SJSA1 (cell line): ENCODE measurements at places on chromosomes 7 and 10. TPM values are rescaled to one million over a fixed set of nuclear protein-coding genes. Genes with fewer than 3 reads are reported as not detected.

PNLIP gene
- total RNA-seq: not detected in 2 replicates

GRCh38 chr10:7797582-7797981, 9.6 kb downstream of the ATP5F1C start:
- peak; percentile 75 for DNase-seq
- peak overlapping the region; percentile 57 for H3K27ac ChIP-seq
- no peak overlapping the region for H3K4me3 ChIP-seq

GRCh38 chr7:882336-883035, 6.1 kb downstream of the GET4 start:
- DNase-seq: no peak
- H3K4me3 ChIP-seq: no peak overlapping the region
- H3K27ac ChIP-seq: no peak overlapping the region
- H3K27me3 ChIP-seq: no peaks in the 10 kb centered on the region

GRCh38 chr7:140752533-140752932, 56.0 kb downstream of the NDUFB2 start:
- peaks cover 7% of the 10 kb centered on the region; the same call in 1 of the 2 replicates for H3K36me3 ChIP-seq
- no peak overlapping the region for H3K4me3 ChIP-seq
- H3K27me3 ChIP-seq: no peaks in the 10 kb centered on the region
- no peaks in the 10 kb centered on the region for H3K4me1 ChIP-seq

CABCOCO1 gene
- total RNA-seq: 2.2 TPM in 1 of 2 replicates, not detected in the other

LRGUK gene
- total RNA-seq: 0.05 TPM in 1 of 2 replicates, not detected in the other

- DNase-seq: peak; percentile 78
- H3K36me3 ChIP-seq: no peaks in the 10 kb centered on the region; the same call in 1 of the 2 replicates
- H3K27me3 ChIP-seq: no peaks in the 10 kb centered on the region
- H3K4me1 ChIP-seq: peaks cover 13% of the 10 kb centered on the region
- no peak overlapping the region for H3K27ac ChIP-seq
- H3K4me3 ChIP-seq: no peak overlapping the region
These were observed 6.9 kb upstream of the SH2B2 start for GRCh38 chr7:102279537-102280400.

RASA4 gene
- 15.4 and 19.4 TPM in 2 replicates for total RNA-seq

- no peak for DNase-seq
- no peaks in the 10 kb centered on the region for H3K27me3 ChIP-seq
- H3K36me3 ChIP-seq: peaks cover 18% of the 10 kb centered on the region
- no peak overlapping the region for H3K27ac ChIP-seq
- no peak overlapping the region for H3K4me3 ChIP-seq
These were observed 105.1 kb downstream of the PIP4K2A start for GRCh38 chr10:22609251-22609650.

C10orf95 gene
- not detected in 2 replicates for total RNA-seq

NAT16 gene
- total RNA-seq: not detected in 2 replicates

- no peak for DNase-seq
- no peak overlapping the region for H3K27ac ChIP-seq
- no peaks in the 10 kb centered on the region for H3K4me1 ChIP-seq
- H3K4me3 ChIP-seq: no peak overlapping the region
These were observed 14.4 kb upstream of the STARD3NL start for GRCh38 chr7:38163671-38164070.

- DNase-seq: no peak
- H3K27ac ChIP-seq: no peak overlapping the region
- no peaks in the 10 kb centered on the region for H3K36me3 ChIP-seq
These were observed 45.5 kb downstream of the SLIT1 start for GRCh38 chr10:97140049-97140846.

GRCh38 chr10:600234-600633, 89.2 kb downstream of the DIP2C start:
- H3K4me1 ChIP-seq: peaks cover 72% of the 10 kb centered on the region
- H3K27me3 ChIP-seq: no peaks in the 10 kb centered on the region
- no peak for DNase-seq

DNA sequence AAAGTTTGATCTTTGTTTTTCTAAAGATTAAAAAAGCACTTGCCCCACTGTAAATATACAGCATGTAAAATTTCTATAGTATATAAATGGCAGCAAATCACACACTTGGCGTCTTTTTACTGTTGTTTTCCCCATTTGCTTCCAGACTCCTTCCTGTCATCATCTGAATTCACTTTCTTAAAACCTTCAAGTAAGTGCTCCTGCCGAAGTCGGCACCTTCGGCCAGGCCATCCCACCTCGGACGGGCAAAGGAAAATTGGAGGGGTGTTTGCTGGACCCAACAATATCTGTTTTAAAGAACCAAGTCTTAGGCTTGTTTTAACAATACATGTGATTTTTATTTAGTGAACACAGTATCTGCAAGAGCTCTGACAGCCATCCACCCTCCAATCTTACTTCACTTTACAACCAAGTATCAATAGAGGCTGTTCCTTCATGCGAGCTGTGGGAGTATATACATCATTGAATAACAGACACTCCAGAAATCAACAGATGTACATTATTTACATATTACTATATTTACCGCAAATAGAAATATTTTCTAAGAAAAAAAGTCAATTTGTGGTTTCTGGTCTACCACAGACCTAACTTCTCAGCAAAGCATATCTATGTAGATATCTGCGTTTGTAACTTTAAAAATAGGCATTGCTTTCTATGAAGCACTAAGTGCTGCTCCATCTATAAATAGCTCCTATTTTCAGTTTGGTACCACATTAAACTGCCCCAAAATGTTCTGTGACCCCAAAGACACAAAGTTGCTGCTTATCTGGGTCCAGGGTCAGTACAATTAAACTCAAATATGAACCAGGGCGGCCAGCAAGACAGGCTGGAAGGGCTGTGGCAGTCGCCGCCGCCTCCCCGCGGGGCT, 110.7 kb downstream of the CYTH3 start:
- H3K27me3 ChIP-seq: no peaks in the 10 kb centered on the region
- H3K4me1 ChIP-seq: no peaks in the 10 kb centered on the region
- no peak overlapping the region for H3K27ac ChIP-seq
- H3K4me3 ChIP-seq: no peak overlapping the region

- no peak overlapping the region for H3K27ac ChIP-seq
- peak; percentile 35 for DNase-seq
- no peaks in the 10 kb centered on the region for H3K36me3 ChIP-seq
These were observed 19.1 kb upstream of the ARMS2 start for GRCh38 chr10:122435212-122435827.

DNA sequence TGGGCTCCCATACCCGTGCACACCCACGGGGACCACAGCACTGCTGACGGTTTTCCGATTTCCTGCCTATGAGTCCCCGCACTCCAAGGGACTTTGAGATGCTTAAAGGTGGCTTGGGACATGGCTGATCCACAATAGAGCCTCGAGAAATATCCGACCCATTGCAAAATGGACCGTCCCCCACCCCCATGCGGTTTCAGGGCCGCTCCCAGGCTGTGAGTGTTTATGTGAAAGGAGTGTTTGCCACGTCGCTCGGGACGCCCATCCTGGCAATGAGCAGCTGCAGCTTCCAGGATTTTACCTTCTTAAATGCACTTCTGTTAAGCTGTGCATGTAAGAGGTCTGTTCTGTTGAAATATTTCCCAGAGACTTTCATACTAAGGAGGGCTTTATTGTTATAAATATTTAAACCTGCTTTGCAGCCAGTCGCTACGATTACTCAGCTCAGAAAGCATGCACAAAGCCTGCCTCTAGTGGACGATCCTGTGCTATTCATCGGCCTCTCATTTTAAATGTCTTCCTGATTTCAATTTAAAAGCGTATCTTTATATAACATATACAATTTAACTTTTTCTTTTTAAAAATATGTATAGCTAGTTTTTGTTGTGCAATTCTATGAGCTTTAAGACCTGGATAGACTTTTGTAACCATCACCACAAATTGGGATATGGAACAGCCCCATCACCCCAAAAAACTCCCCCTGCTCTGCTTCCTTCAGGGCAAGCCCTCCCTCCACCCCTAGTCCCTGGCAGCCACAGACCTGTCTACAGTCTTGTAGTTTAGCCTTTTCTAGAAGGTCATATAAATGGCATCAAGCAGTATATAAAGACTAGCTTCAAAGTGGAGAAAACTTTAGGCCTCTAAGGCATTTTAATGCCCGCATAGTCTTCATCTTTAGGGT, 418.3 kb downstream of the PAXIP1 start:
- no peaks in the 10 kb centered on the region for H3K36me3 ChIP-seq
- H3K27me3 ChIP-seq: no peaks in the 10 kb centered on the region
- no peaks in the 10 kb centered on the region for H3K4me1 ChIP-seq
- no peak overlapping the region for H3K4me3 ChIP-seq
- DNase-seq: no peak

DNA sequence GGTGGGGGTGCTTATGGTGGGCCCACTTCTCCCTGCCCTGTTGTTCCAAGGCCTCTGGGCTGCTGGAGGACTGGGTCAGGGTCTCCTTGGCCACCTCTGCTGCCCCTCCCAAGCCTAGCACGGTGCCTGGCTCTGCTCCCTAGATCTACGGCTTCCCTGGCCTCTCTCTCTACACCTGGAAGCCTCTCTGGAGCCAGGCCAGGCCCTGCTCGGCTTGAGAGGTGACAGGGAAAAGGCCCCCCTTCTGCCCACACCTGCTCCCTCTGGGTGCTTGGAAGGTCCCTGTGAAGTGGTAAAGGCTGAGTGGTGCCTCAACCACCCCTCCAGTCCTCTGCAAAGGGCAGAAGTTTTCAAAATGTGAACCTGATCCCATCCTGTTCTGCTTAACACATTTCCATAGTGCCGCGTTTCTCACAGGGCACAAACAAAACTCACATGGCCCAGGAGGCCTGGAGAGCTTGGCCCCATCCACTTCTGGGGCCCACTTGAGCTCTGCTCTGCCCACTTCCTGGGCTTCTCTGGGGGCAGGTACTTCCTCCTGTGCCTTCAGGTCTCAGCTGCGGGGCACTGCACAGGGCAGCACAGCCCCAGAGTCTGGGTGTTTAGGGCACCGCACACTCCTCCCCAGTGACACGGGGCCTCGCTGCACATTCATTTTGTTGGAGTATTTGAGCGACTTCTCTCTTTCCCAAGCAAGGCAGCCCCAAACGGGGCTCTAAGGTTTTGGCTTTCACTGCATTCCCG, 169.9 kb downstream of the PIP4K2A start:
- H3K27me3 ChIP-seq: no peaks in the 10 kb centered on the region
- DNase-seq: no peak
- H3K27ac ChIP-seq: no peak overlapping the region
- peaks cover 44% of the 10 kb centered on the region for H3K36me3 ChIP-seq

ADRA2A gene
- 0.53 and 0.68 TPM in 2 replicates for total RNA-seq

TDRD1 gene
- total RNA-seq: not detected in 2 replicates

DNA sequence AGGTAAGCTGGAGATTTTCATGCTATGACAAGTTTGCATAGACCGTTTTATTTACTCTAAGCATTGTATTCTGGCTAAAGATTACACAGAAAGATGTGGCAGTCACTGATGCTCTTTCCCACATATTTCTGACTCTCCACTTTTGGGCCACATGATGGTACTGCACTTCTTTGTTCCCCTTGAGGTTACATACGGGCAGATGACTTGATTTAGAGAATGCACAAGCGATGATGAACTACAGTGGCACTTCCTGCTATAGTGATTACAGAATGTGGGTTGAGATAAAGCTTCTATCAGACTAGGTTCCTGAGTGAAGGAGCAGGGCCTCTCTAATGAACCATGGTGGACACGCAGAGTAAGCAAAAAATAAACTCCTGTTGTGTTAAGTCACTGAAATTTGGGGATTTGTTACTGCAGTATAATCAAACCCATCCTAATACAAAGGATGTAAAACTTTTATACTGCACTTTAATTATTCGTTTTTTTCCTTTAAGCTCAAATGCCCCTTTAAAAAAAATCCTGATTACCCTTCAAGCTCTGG, 177.9 kb downstream of the TAX1BP1 start:
- H3K27ac ChIP-seq: peak overlapping the region; percentile 74
- H3K4me3 ChIP-seq: no peak overlapping the region
- H3K4me1 ChIP-seq: peaks cover 34% of the 10 kb centered on the region
- DNase-seq: peak; percentile 85
- no peaks in the 10 kb centered on the region for H3K27me3 ChIP-seq

DNA sequence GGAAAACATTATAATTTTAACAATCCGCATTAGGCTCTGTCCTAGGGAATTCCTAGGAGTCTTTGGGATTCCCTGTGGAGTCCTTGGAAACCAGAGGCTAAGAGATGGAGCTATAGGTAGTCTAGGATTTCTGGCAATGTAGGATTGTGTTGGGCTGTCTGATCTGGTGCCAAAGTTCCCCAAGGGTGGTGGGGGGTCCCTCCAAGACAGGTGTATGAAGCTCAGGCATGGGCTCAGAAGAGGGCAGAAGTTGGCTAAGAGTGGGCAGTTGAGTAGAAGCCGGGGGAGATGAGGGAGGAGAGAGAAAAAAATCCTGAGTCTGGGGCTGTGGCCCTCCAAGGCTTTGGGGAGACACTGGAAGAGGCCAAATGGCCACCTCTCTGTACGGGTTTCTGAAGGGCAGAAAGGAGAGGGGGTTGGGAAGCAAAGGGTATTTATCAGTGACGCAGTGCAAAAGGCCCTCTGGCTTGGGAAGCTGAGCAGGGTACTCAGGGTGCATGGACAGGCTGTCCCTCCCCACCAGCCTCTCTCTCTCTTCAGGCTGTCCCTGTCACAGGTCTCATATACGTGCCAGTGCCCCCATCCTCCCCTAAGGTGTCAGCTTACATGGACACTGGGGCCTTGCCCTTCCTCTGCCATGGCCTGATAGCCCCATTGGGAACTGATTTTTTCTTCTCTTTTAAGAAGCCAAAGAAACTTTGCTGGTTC, 929 bp downstream of the HOXA6 start:
- H3K4me3 ChIP-seq: no peak overlapping the region
- H3K36me3 ChIP-seq: peaks cover 11% of the 10 kb centered on the region
- H3K27me3 ChIP-seq: no peaks in the 10 kb centered on the region
- H3K27ac ChIP-seq: no peak overlapping the region

GRCh38 chr7:82959528-82959927, 203.2 kb downstream of the PCLO start:
- H3K27ac ChIP-seq: no peak overlapping the region
- H3K36me3 ChIP-seq: no peaks in the 10 kb centered on the region
- no peak overlapping the region for H3K4me3 ChIP-seq
- DNase-seq: no peak

DNA sequence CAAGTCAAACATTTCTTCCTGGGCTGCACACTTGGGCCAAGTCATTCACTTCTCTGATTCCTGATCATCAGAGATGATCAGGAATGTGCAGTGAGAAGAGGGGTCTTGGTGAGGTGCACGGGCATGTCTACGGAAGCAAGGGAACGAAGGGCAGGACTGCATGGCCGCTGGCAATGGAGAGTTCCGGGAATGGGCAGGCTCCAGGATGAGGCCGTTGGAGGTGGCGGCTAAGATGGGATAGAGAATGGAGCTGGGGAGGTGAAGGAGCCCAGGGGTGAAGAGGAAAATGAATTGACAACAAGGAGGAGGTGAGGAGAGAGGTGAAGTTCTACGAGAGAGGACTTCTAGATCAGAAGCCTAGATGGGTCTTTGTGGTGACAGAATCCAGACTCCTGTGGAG, 260.0 kb downstream of the GRID1 start:
- DNase-seq: peak; percentile 8
- no peak overlapping the region for H3K4me3 ChIP-seq
- H3K4me1 ChIP-seq: no peaks in the 10 kb centered on the region
- no peaks in the 10 kb centered on the region for H3K27me3 ChIP-seq
- no peaks in the 10 kb centered on the region for H3K36me3 ChIP-seq

PON3 gene
- total RNA-seq: not detected in 2 replicates
